ENCODE measurements at places on chromosomes 2 and 18.

GRCh38 chr2:219387306-219388120 is at the start of gene DNPEP:
DNPEP (minus strand) TSS chr2:219387912; CDS start chr2:219387794, 118 bp downstream.
- H3K27me3 ChIP-seq: no peaks in the 10 kb centered on the region
- peaks cover 9% of the 10 kb centered on the region for H3K4me1 ChIP-seq
- H3K36me3 ChIP-seq: peaks cover 24% of the 10 kb centered on the region
- DNase-seq: peak; percentile 91
- peak within 1 kb of the TSS; percentile 98 for H3K27ac ChIP-seq

- no peaks in the 10 kb centered on the region for H3K36me3 ChIP-seq
- no peaks in the 10 kb centered on the region for H3K4me1 ChIP-seq
- H3K4me3 ChIP-seq: no peak overlapping the region
- H3K27ac ChIP-seq: no peak overlapping the region
Observed at GRCh38 chr18:75556841-75557240, 129.3 kb upstream of the SMIM21 start.

DNA sequence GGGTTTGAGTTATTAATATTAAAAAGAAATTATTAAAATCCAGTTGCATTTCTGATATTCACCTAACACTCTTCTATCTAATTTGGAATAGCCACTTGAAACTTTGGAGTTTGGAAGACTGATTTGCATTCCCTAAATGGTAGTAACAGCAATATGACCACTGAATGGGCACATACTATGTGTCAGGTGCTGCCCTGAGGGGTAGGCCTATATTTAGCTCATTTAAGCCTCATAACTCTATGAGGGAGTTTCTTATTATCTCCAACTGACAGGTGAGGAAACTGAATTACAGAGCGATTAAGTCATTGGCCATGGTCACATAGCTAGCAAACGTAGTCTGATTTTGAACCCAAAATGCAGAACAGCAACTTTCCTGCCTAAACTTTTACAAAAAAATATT is 77.3 kb downstream of the VWA3B start:
- no peaks in the 10 kb centered on the region for H3K4me1 ChIP-seq
- H3K4me3 ChIP-seq: no peak overlapping the region
- H3K36me3 ChIP-seq: no peaks in the 10 kb centered on the region
- no peak overlapping the region for H3K27ac ChIP-seq
- no peak for DNase-seq
- H3K27me3 ChIP-seq: peaks cover 68% of the 10 kb centered on the region

DNA sequence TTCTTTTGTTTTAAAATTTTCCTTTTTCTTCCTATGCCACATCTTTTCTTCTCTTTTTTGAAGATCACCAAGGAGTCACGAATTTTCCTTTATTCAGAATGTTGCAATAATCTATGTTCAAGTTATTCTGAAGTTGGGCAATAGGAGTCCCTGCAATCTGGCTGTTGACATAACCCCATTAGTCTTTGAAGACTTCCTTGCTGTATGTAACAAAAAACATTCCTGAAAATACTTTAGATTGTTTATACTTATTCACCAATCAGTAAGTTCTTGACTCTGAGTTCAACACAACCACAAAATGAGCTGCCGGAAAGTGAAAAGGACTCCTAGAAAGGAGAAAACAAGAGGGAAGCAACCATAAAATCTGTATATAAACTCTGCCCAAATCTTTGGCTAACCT is 62.8 kb downstream of the TMEM237 start:
- no peak overlapping the region for H3K27ac ChIP-seq
- H3K36me3 ChIP-seq: no peaks in the 10 kb centered on the region
- no peaks in the 10 kb centered on the region for H3K4me1 ChIP-seq
- H3K27me3 ChIP-seq: peaks cover 39% of the 10 kb centered on the region

- no peak overlapping the region for H3K27ac ChIP-seq
- H3K27me3 ChIP-seq: no peaks in the 10 kb centered on the region
- no peak overlapping the region for H3K4me3 ChIP-seq
- DNase-seq: no peak
Observed at GRCh38 chr2:187917535-187917934, 363.3 kb upstream of the TFPI start.

- peaks cover 3% of the 10 kb centered on the region for H3K36me3 ChIP-seq
- H3K27me3 ChIP-seq: no peaks in the 10 kb centered on the region
- no peak overlapping the region for H3K4me3 ChIP-seq
- DNase-seq: no peak
- no peaks in the 10 kb centered on the region for H3K4me1 ChIP-seq
- no peak overlapping the region for H3K27ac ChIP-seq
Observed at GRCh38 chr2:219965287-219966194, 338.1 kb downstream of the SLC4A3 start.

DNA sequence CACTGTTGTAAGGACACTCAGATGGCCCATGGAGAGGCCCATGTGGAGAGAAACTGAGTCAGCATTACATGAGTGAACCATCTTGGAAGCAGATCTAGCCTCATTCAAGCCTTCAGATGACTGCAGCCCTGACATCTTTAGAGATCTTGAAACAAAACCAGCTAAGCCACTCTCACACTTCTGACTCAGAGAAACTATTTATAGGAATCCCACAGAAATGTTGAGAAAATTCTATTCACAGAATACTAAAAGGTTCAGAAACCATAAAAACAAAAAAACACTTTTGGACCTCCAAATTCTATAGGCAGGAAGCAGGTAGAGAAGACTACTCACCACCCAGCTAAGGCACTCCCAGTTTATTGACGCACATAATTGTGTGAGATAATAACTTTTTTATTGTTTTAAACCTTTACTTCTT is 8.7 kb downstream of the TMEM169 start:
- H3K4me3 ChIP-seq: no peak overlapping the region
- no peaks in the 10 kb centered on the region for H3K27me3 ChIP-seq
- no peak for DNase-seq
- peak overlapping the region; percentile 16 for H3K27ac ChIP-seq

DNA sequence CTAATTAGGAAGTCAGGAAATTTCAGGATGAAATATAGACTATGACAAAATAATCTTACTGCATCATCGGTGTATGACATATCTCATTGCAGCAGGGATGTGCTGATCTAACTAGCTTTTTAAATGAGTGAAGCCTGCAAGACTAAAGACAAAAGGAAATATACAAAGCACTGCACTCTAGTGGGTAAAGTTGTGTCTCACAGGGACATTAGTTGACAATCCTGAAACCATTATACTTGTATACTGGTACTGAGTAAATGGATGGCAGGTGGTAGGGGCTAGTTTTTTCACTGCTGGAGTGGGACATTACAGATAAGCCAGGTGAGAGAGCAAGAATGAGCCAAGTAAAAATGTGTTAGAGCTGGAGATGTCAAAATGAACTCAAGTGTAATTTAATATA is 317.5 kb upstream of the RAB6C start:
- no peak overlapping the region for H3K27ac ChIP-seq
- H3K36me3 ChIP-seq: no peaks in the 10 kb centered on the region
- DNase-seq: no peak
- H3K4me3 ChIP-seq: no peak overlapping the region
- H3K27me3 ChIP-seq: no peaks in the 10 kb centered on the region

DNA sequence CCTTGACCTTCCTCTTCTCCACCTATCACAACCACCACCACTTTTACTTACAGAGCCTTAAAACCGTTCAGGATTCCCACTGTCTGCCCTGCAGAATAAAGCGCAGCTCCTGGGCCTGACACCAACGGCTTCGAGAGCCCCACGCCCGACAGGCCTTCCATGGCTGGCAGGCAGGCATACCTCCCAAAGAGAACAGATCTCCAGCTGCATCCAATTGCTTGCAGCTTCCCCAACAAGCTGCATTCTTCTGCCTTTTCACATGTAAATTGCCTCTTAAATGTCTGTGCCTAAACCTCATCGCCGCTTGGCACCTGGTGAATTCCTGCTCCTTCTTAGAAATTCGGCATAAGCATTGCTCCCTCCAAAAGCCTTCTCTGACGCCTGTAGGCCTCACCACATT is 31.5 kb upstream of the FAM124B start:
- peaks cover 74% of the 10 kb centered on the region for H3K27me3 ChIP-seq
- H3K36me3 ChIP-seq: no peaks in the 10 kb centered on the region
- DNase-seq: no peak

DNA sequence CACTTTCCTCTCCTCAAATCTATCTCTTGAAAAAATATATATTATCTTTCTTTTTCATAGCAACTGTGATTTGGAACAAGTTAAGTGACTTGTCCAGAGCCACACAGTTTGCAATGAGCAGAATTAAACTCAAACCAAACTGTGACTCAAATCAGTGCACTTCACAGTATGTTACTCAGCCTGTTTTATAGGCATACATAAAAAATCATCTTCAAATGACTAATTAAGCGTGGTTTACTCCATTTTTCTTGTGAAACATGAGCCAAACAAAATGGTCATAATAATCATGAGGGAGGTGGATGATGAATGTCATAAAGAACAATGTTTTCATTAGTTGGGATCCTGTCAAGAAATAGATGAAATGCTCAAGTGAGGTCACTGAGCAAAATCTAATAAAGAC is 6.1 kb upstream of the CCDC178 start:
- H3K4me3 ChIP-seq: no peak overlapping the region
- H3K27me3 ChIP-seq: no peaks in the 10 kb centered on the region
- H3K36me3 ChIP-seq: no peaks in the 10 kb centered on the region
- no peak for DNase-seq
- no peaks in the 10 kb centered on the region for H3K4me1 ChIP-seq

DNA sequence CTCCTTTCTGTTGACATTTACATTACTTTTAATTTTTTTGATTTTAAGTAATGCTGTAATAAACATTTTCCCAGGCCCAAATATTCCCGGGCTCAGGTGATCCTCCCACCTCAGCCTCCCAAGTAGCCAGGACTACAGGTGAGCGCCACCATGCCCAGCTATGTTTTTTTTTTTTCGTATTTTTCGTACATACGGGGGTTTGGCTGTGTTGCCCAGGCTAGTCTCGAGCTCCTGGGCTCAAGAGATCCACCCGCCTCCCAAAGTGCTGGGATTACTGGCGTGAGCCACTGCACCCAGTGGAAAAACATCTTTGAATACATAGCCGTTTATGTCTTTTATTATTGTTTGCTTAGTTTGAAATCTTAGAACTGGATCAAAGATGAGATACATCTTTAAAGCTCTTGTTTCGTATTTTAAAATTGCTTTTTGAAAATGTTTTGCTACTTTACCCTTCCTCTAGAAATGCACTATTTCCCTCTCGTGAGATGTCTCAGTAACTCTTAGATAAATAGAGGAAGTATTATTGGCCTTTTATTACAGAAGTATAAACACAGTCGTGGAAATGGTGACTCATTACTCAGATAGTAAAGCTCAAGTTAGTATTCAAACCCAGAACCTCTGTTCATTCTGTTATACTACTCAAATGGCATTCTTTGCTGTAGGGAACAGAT is 2.4 kb downstream of the SMCHD1 start:
- peaks cover 54% of the 10 kb centered on the region for H3K4me1 ChIP-seq
- H3K27me3 ChIP-seq: no peaks in the 10 kb centered on the region
- H3K4me3 ChIP-seq: peak overlapping the region; percentile 98
- peak overlapping the region; percentile 100 for H3K27ac ChIP-seq

DNA sequence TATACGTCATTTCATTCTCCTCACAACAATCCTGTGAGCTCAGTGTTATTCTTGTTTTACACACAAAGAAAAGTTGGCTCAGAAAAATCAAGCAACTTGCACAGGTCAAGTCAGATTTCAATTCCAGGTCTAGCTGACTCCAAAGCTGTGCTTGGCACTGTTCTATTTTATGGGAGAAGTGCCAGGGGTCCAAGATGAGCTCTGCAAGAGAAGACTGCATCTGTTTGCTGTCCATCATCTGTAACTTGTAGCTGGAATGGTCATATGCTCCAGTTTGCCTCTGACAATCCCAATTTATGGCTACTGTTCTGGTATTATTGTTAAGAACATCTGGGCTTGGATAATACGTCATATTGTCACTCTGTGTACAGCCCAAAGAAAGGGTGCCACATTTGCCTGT is 28.9 kb downstream of the KCNF1 start:
- H3K27me3 ChIP-seq: peaks cover 42% of the 10 kb centered on the region
- H3K27ac ChIP-seq: no peak overlapping the region
- no peak for DNase-seq
- H3K4me3 ChIP-seq: no peak overlapping the region

GRCh38 chr2:206056286-206056685 is 29.7 kb downstream of the INO80D start:
- peaks cover 10% of the 10 kb centered on the region for H3K4me1 ChIP-seq
- peaks cover 76% of the 10 kb centered on the region for H3K36me3 ChIP-seq

All from effector memory CD8-positive, alpha-beta T cell (primary cell).